ENCODE measurements at places on chromosomes 11 and 22.
A peak's percentile ranks its signal among the peaks of the same experiment; 100 is the strongest.

- DNase-seq, result peak; percentile 77
Observed at GRCh38 chr11:132490978-132491377, 1041.3 kb downstream of the OPCML start.

DNA sequence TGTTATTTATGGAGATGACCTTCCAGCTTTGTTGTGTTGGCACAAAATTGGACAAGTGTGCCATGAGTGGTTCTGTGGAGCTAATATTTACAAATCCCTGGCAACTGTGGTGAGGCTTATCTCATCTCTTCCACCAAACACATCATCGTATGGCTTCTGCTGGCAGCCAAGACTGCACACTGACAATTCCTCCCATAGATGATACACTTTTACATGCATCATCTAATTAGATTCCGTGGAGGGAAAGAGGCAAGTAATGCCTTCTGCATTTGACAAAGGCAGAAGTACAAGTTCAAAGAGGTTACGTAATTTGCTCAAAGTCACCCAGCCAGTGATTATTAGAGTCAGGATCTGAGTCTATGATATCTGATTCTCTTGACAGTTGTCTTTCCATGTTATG is 62.7 kb upstream of the KIRREL3 start:
- DNase-seq, result peak; percentile 19

GRCh38 chr22:38788021-38788816 is 5.7 kb downstream of the DNAL4 start:
- DNase-seq, result peak; percentile 87

GRCh38 chr22:46381142-46381541 is 45.6 kb downstream of the TRMU start:
- no peak for DNase-seq

GRCh38 chr11:47087801-47088200 is 88.9 kb downstream of the ARFGAP2 start:
- DNase-seq, result no peak

DNA sequence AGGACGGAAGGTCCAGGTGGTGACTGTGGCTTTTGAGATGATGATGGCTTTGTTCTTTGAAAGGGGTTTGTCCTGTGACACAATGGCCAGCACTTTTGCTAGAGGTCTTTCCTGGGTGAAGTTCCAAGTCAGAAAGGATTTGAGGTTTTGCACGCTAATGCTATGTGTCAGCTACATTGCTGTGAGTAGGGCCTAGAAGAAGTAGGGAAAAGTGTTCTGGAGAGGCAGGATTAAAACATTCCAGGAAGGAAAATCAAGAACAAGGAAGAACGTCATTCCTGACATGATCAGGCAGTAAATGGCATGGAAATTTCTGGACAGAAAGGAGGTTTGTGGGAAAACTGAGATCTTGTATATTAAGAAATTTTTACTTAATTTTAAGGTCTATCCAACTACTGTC is 290.7 kb downstream of the NTM start:
- peak; percentile 69 for DNase-seq

DNA sequence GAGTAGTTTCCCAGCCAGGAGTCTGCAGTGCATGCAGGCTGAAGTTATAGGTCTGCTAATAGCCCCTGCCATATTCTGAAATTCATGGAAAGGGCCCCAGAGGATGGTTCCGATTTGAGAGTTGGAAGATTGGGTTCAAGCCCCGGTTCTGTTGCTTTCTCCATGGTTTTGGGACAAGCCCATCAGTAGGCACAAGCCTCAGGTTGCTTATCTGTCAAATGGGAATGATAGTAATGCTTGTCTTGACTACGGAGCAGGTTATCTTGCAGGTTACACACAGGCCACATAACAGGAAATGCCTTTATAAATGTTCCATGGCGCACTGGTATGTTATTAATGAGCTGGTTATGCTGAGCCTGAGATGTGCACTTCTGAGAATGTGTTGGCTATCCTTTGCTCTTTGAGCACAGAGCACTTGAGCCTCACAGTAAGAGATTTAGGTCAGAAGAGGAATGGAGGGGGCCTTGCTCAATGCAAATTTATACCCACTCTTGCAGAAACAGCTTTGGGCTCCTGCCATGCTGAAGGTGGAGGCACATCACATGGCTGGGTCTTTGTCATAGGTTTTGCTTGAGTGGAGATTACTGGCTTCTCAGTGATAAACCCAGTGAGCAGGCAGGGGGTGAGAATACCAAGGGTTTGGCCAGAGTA is 47.1 kb downstream of the ZNRF3 start:
- no peak for DNase-seq

DNA sequence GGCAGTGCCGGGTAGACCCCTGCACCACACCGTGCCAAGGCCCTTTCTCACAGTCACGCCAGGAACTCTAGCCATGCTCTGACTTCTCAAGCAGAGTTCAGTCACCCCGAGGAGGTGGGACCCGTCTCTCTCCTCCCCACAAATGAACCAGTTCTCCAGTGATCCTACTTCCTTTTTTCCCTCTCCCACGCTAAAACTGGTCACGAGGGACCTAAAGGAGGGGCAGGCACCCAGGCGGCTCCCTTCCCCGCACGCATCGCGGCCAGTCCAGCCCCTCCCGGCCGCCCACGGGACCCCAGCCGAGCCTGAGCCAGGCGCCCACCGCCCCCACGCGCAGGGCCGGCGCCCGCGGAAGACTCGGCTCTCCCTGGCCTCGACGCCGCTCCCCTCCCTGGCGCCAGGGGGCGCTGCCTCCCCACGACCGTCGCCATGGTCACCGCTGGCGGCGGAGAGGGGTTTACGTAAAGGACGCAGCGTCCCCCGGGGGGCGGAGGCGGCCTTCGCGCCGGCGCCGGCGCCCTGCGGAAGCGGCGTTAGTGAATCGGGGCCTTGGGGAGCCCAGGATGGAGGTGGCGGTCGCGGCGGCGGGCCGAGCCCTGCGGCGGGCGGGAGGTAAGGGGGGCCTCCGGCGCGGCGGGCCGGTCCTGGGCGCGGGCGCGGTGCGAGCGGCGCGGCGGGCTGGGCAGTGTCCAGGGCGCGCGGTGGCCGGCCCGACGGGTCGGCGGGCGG is at the start of gene DAGLA:
TSS of gene DAGLA (plus strand) at position 499 of the 729 bp plus-strand sequence. CDS start 39,765 bp downstream, outside the sequence.
- DNase-seq, result peak; percentile 92

DNA sequence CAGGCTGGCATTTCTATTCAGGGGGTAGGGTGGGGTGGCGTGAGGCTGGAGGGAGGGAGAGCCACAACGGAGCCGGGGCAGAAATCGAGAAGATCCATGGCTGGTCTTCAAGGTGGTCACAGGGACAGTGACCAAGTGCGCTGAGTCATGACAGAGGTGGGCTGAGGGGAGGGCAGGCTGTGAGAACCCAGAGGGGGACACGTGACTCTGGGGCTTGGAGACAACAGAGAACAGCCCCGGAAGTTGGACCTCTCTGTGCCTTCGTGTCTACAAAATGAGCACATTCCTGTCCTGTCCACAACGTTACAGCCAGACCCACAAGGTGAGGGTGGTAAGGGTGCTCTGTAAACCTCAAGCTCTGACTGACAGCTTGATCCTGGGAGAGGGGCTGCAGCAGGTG is 35.1 kb upstream of the ARFGAP3 start:
- DNase-seq, result no peak

DNA sequence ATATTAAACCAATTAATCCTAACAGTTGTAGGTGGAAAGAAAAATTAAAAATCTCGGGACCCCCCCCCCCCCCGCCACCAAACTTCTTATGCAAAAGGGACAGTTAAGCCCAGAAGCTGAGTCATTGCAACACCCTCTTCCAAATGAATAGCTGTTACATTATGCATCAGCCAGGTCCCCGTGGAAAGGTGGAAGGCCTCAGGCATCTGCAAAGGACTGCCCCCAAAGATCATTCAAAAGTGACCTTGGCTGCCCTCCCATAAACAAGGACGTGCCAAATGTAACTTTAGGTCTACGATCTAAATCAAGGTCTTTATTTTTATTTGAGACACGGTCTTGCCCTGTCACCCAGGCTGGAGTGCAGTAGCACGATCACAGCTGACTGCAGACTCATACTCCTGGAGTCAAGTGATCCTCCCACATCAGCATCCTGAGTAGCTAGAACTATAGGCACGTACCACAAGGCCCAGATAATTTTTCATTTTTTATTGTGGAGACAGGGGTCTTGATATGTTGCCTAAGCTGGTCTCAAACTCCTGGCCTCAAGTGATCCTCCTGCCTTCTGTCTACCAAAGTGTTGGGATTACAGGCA is 22.8 kb downstream of the SYN3 start:
- DNase-seq, result no peak

DNA sequence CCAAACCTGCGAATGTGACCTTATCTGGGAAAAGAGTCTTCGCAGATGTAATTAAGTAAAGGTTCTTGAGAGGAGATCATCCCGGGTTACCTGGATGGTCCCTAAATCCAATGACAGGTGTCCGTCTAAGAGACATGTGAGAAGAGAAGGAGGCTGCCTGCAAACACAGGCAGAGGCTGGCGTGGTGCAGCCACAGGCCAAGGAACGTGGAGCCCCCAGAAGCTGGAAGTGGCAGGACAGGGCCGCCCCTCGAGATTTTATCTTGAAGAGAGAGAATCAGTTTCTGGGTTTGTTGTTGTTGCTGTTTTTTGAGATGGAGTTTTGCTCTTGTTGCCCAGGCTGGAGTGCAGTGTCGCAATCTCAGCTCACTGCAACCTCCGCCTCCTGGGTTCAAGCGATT is 33.6 kb downstream of the MRGPRD start:
- DNase-seq, result no peak

DNA sequence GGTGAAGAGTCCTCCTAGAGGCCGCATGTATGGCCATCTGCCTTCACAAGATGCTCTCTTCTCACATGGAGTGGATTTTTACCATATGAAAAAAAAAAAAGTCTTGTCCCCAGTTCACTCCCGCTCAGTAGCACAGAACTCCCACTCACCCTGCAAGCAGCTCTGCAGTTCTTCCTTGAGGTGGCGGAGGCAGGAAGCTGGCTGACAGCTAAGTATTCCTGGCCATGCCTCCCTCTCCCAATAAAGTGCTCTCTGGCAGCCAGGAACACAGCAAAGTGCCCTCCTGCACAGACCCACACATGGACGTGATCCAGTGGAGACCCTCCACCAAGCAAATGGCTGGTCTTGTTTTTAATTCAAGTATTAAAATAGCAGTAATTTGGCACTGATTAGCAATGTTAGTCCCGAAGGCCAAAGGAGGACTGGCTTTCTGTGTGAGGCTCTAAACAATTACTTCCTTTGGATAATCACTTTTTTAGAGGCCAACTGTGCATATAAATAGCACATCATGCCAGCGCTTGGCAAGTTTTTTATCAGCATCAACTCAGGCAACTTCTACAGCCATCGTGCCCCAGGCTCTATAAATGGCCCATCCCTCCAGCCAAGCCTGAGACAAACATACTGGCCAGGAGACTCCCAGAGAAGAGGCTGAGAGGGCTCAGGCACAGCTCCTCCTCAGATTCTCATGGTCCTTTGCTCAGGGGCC is 413.6 kb downstream of the OPCML start:
- DNase-seq, result no peak

Measured in AG08395 (cell line).